ENCODE measurements at places on chromosomes 16 and 17.
A peak's percentile ranks its signal among the peaks of the same experiment; 100 is the strongest.

- DNase-seq: no peak
These were observed 28.1 kb upstream of the ITGA2B start for GRCh38 chr17:44417553-44417952.

DNA sequence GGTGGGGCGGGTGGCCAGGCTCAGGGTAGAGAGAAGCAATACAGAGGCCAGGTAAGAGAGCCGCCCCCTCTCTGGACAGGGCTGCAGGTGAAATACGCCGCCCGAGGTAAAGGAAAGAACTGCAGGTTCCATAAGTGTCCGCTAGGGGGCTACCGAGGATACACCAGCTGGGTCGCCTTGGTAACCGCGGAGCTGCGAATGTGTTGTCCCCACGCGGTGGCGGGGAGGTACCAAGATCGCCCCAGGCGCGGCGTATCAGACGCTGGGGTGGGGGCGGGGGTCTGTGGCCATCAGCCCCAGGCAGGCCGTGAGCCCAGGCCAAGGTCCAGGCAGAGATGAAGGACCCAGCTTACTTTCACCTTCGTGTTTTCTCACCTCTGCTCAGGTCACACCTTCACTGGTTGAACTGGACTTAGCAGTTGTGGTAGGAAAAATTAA, 18.4 kb upstream of the ZFP90 start:
- peak; percentile 92 for DNase-seq

- DNase-seq: no peak
These were observed 139.0 kb upstream of the TNRC6C start for GRCh38 chr17:77819497-77819896.

DNA sequence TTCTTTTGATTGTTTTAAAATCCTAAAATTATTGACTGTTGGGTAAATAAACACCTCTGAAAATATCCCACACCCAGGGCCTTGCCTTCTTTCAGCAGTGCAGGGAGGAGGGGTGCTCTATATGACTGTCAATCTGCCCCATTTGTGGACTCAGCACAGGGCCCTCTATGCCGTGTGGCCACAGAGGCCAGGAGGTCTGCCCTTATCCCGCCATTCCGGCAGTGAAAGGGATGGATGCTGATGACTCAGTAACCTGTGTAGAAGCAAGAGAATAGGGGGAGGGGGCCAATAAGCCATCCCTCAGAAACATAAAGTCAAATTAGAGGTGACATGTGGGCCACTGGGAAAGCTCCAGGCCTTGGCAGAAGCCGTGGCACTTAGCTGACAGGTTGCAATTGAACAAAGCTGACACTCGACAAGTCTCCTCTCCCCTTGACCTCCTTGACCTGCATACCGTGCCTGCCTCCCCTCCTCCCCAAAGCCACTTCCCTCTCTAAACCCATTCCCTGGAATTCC, 281.4 kb upstream of the DYNLRB2 start:
- no peak for DNase-seq

DNA sequence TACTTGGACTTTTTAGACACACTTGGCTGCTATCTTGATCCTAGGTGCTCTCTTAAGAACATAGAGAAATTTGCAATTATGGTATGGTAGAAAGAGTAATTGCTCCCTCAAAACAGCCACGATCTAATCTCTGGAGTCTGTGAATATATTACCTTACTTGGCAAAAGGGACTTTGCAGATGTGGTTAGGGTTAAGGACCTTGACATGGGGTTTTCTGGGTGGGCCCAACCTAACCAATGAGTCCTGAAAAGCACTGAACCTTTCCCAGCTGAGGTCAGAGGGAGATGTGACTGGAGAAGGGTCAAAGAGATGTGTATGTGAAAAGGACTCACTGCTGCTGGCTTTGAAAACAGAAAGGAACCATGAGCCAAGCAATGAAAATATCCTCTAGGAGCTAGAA, 26.7 kb upstream of the MED13 start:
- no peak for DNase-seq

DNA sequence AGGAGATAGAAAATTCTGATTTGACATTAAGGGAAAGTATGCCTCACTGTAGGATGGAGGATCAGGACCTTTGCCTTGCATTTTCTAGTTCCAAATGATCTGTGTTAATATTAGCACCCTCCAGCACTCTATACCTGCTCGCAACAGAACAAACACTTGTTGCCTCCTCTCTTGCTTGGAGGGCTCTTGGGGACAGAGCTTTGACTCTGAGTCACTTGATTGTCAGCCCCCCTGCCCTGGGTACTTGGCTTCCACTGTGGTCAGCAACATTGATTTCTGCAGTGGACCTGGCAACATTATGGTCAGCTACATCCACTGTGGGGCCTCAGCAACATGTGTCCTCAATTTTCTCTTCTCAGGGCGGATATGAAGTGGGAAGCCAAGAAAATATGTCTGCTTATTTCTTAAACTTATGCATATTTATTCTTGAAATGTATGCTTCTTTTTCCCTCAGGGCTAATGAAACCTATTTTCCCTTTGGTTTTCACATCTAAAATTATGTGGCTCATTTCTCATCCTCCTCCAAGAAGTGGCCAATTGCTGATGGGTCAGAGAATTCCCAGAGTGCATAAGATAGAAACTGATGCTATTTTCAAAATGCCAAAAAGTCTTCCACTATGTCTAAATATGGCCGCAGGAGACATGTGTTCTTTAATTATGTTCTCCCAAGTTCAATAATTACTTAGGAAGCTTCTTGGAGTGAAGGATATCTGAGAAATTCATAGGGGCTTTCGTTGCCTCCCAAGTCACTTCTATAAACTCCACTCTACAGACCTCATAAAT, 94.6 kb upstream of the SMIM36 start:
- no peak for DNase-seq

- DNase-seq: peak; percentile 63
These were observed 125.8 kb upstream of the TMEM97 start for GRCh38 chr17:28193241-28193640.

GRCh38 chr17:4477255-4477791, 21.4 kb upstream of the SPNS2 start:
- DNase-seq: no peak

GRCh38 chr17:48155889-48156611, 48.5 kb downstream of the SNX11 start:
- no peak for DNase-seq

DNA sequence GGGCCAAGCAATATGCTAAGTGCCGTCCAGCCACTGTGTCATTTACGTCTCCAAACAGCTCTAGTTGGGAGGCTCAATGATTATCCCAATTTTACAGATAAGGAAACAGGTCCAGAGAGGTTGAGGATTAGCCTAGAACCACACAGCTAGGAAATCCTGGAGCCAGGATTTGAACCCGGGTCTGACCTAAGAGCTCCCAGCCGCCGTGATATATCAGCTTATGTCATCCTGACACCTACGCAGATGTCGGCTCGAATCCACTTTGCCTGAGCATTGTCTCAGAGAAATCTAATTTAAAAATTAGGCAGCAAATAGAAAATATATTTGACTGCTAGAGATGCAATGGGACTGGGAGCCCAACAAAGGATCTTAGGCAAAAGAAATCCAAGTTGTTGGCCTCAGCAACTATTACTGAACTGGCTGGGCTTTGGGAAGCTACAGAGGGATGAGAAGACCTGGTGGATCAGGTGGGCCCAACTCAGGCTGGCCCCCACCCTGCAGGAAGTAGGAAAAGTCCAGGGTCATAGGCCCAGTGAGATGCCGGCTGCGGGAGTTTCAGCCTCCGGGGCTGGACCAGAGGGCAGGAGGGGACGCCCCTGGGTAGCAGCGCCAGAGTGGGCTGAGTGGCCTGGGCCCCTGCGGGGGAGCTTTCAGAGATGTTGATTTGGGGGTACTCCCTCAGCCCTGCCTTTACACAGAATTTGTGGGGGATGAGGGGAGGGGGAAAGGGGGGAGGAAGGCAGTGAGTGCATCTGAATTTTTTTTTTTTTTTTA, 35.1 kb upstream of the IL21R start:
- no peak for DNase-seq

GRCh38 chr17:81888105-81888987, 3.0 kb downstream of the ALYREF start:
- DNase-seq: no peak

Data from OCI-M1 (cell line).